ENCODE measurements at places on chromosomes 12 and 14.

DNA sequence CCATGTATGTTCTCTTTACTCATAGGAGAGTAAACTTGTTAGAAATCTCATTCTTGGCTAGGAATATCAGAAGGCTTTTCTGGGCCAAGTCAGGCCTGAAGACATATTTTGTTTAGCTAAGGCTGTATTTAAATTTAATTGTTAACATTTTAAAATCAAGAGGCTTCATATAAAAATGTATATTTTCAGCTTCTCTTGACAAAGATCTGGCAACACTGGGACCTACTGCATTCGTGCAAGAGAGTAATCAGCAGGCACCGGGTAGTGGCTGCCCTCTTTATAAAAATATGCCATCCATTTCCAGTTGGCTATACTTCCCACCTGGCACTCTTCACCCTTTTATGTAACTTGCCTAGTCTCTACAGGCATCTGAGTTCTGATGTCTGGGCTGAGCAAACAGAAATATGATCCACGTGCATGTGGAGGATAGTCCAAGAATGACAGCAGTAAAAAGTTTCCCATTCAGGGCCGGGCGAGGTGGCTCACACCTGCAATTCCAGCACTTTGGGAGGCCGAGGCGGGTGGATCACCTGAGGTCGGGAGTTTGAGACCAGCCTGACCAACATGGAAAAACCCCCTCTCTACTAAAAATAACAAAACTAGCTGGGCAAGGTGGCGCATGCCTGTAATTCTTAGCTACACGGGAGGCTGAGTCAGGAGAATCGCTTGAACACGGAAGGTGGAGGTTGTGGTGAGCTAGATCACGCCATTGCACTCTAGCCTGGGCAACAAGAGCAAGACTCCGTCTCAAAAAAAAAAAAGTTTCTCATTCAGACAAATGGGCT lies 2.0 kb upstream of the SOS2 start:
- no peak overlapping the region for H3K27ac ChIP-seq
- DNase-seq = no peak
- no peak overlapping the region for H3K4me3 ChIP-seq
- H3K4me1 ChIP-seq = no peaks in the 10 kb centered on the region
- H3K36me3 ChIP-seq = no peaks in the 10 kb centered on the region

- no peak for DNase-seq
- H3K4me3 ChIP-seq = no peak overlapping the region
Measured at GRCh38 chr12:60760965-60761364, 1165.1 kb downstream of the SLC16A7 start.

GRCh38 chr14:39673270-39673711 lies 241.1 kb upstream of the FBXO33 start:
- H3K27ac ChIP-seq = no peak overlapping the region
- H3K4me1 ChIP-seq = no peaks in the 10 kb centered on the region
- no peak for DNase-seq
- no peaks in the 10 kb centered on the region for H3K27me3 ChIP-seq

GRCh38 chr14:29339494-29340172 lies 573.0 kb downstream of the FOXG1 start:
- H3K36me3 ChIP-seq = no peaks in the 10 kb centered on the region
- no peaks in the 10 kb centered on the region for H3K27me3 ChIP-seq
- H3K4me3 ChIP-seq = no peak overlapping the region

DNA sequence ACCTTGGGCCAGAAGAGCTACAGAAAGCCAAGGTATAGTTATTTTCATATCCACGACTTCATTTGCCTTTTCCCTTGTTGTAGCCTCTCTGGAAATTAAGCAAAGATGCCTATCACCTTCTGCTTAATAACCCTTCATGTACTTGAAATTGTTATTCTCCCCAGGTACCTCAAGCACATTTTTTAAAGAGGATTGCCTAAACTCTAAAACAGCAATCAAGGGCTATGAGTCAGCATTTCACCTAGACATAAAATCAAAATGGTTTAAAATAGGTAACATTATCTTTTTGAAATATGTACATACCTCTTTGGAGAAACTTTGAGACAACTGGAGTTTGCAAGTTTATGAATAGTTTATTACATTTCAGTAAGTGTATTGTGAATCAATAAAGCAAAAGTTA lies 11.6 kb downstream of the DTD2 start:
- H3K4me3 ChIP-seq = no peak overlapping the region
- DNase-seq = no peak
- H3K27ac ChIP-seq = no peak overlapping the region
- H3K27me3 ChIP-seq = no peaks in the 10 kb centered on the region
- no peaks in the 10 kb centered on the region for H3K36me3 ChIP-seq

- DNase-seq = no peak
- H3K27me3 ChIP-seq = no peaks in the 10 kb centered on the region
- H3K27ac ChIP-seq = no peak overlapping the region
- no peak overlapping the region for H3K4me3 ChIP-seq
- H3K36me3 ChIP-seq = no peaks in the 10 kb centered on the region
Measured at GRCh38 chr12:131013118-131013517, 59.4 kb downstream of the ADGRD1 start.

GRCh38 chr12:50734409-50735263 lies 29.3 kb upstream of the ATF1 start:
- H3K4me1 ChIP-seq = no peaks in the 10 kb centered on the region
- no peaks in the 10 kb centered on the region for H3K27me3 ChIP-seq
- H3K4me3 ChIP-seq = no peak overlapping the region

- H3K36me3 ChIP-seq = peaks cover 22% of the 10 kb centered on the region
- H3K4me1 ChIP-seq = peaks cover 61% of the 10 kb centered on the region
- no peak for DNase-seq
- no peaks in the 10 kb centered on the region for H3K27me3 ChIP-seq
- no peak overlapping the region for H3K27ac ChIP-seq
Measured at GRCh38 chr14:95478309-95478708, 38.1 kb downstream of the SYNE3 start.

DNA sequence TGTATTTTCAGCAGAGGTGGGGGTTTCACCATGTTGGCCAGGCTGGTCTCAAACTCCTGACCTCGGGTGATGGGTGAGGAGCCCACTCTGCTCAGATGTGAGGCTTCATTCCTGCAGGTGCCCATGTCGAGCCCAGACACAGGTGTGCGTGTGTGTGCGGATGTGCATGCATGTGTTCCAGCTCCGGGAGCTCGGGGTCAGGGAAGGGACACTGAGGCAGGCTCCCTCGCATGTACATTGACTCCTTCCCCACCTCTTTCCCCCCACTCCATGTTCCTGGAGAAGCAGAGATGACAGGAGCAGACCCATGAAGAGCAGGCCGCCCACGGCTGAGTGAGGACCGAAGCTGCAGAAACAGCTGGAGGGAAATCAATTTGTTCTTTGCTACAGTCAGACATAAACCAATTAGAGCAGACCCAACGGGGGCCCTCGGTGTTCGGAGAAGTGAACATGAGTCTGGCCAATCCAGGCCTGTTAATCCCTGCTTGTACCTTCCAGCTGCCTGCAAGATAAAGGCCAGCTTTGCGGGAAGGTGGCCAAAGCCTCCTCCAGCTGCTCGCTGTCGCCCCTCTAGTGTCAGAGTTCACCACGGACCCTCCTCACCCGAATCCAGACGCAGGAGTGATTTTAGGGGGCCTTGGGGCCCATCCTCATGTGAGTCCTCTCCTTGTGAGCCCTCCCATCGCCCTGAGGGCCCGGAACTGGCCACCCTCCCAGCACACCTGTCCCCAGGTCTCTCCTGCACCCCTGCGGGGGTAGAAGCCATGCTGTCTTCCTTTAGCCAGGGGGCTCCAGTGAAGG lies 321.0 kb upstream of the RTL1 start:
- H3K4me1 ChIP-seq = no peaks in the 10 kb centered on the region
- no peak overlapping the region for H3K4me3 ChIP-seq
- H3K27me3 ChIP-seq = no peaks in the 10 kb centered on the region
- DNase-seq = no peak
- no peaks in the 10 kb centered on the region for H3K36me3 ChIP-seq

DNA sequence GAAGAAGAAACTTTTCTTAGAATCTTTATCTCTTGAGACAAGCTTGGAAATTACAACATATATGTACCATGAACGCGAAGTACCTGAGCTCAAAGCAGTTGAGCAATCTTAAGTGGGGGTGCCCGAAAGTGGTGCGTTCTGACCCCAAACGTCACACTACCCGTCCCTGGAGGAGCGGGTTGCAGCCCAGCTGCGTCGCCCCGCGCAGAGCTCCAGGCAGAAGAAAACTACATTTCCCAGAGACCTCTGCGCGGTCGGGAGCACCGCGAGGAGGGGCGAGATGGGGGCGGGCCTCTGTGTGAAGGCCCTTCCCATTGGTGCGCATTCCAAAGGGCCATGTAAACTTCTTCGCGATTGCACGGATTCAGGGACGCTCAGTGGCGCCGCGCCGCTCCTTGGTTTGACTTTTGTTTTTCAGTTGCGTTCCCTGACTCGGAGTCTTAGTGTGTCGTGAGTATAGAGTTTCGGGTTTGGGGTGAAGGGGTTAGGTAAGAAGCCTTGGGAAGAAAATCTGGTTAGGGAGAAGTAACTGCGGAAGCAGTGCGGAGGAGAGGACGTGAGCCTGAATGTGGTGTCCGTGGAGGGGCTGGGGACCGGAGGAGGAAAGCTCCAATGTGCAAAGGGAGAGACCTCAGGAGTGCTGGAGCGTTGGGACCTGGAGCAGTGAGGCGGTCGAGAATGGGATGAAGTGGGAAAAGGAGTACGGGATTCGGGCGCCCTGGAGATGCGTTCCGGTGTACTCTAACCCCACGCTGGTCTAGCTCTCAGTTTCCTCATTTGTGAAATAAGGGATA lies at the start of gene CCDC77:
TSS of gene CCDC77 (plus strand) at position 410 of the 794 bp plus-strand sequence. CDS start 7,740 bp downstream, outside the sequence.
- DNase-seq = no peak
- H3K27ac ChIP-seq = peak within 1 kb of the TSS; percentile 83
- no peaks in the 10 kb centered on the region for H3K27me3 ChIP-seq
- H3K4me3 ChIP-seq = peak within 1 kb of the TSS; percentile 68
- no peaks in the 10 kb centered on the region for H3K36me3 ChIP-seq

DNA sequence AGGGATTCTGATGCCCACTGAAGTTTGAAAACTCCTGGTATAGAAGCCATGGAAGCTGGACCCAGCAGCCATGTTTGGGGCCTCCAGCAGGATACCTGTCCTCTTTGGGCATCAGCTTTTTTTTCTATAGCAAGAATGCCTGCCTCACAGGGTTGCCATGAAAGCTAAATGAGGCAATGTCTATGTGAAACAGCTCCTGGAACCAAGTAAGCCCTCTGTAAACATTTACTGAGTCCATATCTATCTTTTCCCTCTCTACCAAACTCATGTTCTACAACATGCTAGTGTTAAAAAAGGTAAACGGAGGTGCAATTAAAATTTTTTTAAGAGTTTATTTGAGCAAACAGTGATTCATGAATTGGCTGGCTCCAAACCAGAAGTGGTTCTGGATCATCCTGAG lies 28.6 kb downstream of the FLVCR2 start:
- no peak for DNase-seq
- no peaks in the 10 kb centered on the region for H3K36me3 ChIP-seq
- H3K4me1 ChIP-seq = peaks cover 23% of the 10 kb centered on the region
- no peak overlapping the region for H3K27ac ChIP-seq
- H3K27me3 ChIP-seq = no peaks in the 10 kb centered on the region

DNA sequence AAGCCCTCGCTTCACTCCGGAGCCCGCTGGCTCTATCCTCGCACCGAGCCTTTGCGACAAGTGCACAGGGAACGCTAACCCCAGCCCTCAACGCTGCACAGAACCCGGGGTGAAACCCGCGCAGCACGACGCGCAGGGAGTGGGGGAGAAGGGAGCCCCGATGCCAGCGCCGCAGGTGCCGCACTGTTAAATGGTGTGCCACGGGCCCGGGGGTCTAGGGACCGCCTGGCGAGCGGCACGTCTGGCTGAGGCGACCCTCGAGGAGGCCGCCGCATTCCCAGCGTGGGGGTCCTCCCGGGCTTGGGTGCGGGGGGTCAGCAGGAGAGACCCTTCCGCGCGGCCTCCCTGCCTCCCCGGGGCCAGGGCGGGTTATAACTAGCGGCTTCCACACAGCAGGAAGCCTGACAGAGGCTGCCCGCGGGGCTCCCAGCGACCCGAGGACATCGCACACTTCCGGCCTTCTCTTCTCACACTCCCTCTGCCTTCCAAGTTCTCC lies 23.8 kb upstream of the LRTM2 start:
- peaks cover 12% of the 10 kb centered on the region for H3K4me1 ChIP-seq
- no peaks in the 10 kb centered on the region for H3K27me3 ChIP-seq
- DNase-seq = no peak
- peak overlapping the region; percentile 82 for H3K27ac ChIP-seq
- H3K4me3 ChIP-seq = peak overlapping the region; percentile 52
- no peaks in the 10 kb centered on the region for H3K36me3 ChIP-seq

- no peaks in the 10 kb centered on the region for H3K27me3 ChIP-seq
- no peaks in the 10 kb centered on the region for H3K4me1 ChIP-seq
- H3K4me3 ChIP-seq = no peak overlapping the region
- DNase-seq = no peak
- H3K36me3 ChIP-seq = peaks cover 100% of the 10 kb centered on the region
Measured at GRCh38 chr12:131757111-131757510, 46.2 kb downstream of the SFSWAP start.

DNA sequence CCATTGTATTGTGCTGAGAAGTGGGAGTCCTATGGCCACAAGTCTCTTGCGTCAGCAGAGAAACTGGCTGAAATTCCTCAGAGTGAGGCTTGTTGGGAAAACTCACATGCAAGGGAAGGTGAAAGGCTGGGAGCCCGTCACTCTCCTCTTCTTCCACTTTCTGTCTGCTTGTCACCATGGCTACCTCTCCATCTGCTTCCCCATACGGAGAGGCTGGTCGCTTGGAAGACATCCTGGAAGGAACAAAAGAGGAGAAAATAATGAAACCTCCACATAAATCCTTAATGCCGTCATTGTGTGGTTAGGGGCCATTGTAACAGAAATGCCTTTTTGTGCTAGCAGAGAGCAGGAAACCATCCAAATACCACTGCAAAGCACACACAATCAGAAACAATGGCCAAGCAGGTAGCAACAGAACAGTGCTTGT lies 53.7 kb downstream of the SOX5 start:
- no peak for DNase-seq
- no peaks in the 10 kb centered on the region for H3K27me3 ChIP-seq
- no peaks in the 10 kb centered on the region for H3K36me3 ChIP-seq
- no peaks in the 10 kb centered on the region for H3K4me1 ChIP-seq
- no peak overlapping the region for H3K4me3 ChIP-seq
- no peak overlapping the region for H3K27ac ChIP-seq

GRCh38 chr14:34691206-34691605 lies 23.2 kb downstream of the CFL2 start:
- H3K4me1 ChIP-seq = peaks cover 10% of the 10 kb centered on the region
- no peak for DNase-seq
- no peaks in the 10 kb centered on the region for H3K36me3 ChIP-seq
- H3K27ac ChIP-seq = no peak overlapping the region
- H3K27me3 ChIP-seq = no peaks in the 10 kb centered on the region

- H3K27me3 ChIP-seq = no peaks in the 10 kb centered on the region
- H3K36me3 ChIP-seq = no peaks in the 10 kb centered on the region
- no peak overlapping the region for H3K27ac ChIP-seq
- no peak for DNase-seq
- no peaks in the 10 kb centered on the region for H3K4me1 ChIP-seq
- no peak overlapping the region for H3K4me3 ChIP-seq
Measured at GRCh38 chr12:17206553-17206952, 600.6 kb upstream of the LMO3 start.

GRCh38 chr12:72677846-72678245 lies 405.7 kb downstream of the TRHDE start:
- no peaks in the 10 kb centered on the region for H3K27me3 ChIP-seq
- DNase-seq = no peak
- no peak overlapping the region for H3K27ac ChIP-seq
- no peak overlapping the region for H3K4me3 ChIP-seq
- no peaks in the 10 kb centered on the region for H3K36me3 ChIP-seq
- H3K4me1 ChIP-seq = no peaks in the 10 kb centered on the region
